ENCODE measurements at places on chromosomes 6 and 20.

DNA sequence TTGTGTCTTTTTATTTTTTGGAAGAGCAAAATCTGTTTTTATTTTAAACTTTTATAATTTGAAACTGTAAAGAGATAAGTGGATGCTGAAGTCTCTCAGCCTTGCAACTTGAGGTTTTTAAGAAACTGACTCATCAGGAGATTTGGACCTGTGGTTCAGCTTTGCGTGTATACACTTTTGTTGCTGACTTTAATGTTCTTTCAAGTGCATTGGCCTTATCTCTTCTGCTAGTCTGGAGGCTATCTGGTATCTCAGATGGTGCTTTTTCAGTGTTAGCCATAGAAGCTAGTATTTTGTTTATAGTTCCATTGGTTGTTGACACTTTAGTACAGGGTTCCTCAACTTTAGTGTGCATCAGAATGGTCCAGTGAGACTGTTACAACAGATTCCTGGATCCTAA is 504.0 kb upstream of the SPTLC3 start:
- no peaks in the 10 kb centered on the region for H3K4me1 ChIP-seq
- no peaks in the 10 kb centered on the region for H3K36me3 ChIP-seq
- H3K27ac ChIP-seq = no peak overlapping the region
- no peaks in the 10 kb centered on the region for H3K27me3 ChIP-seq
- no peak for DNase-seq

DNA sequence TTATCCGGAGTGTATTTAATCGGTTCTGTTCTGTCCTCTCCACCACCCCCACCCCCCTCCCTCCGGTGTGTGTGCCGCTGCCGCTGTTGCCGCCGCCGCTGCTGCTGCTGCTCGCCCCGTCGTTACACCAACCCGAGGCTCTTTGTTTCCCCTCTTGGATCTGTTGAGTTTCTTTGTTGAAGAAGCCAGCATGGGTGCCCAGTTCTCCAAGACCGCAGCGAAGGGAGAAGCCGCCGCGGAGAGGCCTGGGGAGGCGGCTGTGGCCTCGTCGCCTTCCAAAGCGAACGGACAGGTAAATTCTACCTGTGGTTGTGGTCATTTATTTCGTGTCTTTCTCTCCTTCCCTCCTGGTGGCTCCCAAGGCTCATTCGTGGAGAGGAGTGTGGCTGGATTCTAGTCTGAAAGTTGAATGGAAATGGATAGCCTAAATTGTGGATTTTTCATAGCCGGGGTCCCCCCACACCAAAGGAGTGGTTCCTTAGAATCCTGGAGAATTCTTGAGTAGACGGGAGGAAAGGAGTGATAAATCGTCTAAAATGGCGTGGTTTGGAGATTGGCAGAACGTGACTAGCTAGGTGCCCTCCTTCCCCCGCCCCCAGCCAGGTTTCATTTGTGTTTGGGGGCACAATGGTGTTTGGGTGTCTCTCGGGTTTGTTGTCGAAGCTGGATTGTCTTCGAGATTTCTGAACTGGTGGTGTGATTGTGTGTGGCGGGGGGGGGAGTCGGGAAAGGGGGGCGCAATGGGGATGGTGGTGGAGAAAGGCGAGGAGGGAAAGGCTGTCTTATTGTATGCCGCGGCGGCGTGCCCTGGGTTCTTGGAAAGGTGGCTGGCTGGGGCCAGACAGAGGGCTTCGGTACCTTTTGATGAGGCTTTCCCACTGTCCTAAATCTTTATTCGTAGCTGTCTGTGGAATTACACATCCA is 673 bp downstream of the MARCKS start:
- peak; percentile 69 for DNase-seq
- H3K36me3 ChIP-seq = peaks cover 5% of the 10 kb centered on the region
- H3K27ac ChIP-seq = no peak overlapping the region
- H3K4me3 ChIP-seq = no peak overlapping the region

DNA sequence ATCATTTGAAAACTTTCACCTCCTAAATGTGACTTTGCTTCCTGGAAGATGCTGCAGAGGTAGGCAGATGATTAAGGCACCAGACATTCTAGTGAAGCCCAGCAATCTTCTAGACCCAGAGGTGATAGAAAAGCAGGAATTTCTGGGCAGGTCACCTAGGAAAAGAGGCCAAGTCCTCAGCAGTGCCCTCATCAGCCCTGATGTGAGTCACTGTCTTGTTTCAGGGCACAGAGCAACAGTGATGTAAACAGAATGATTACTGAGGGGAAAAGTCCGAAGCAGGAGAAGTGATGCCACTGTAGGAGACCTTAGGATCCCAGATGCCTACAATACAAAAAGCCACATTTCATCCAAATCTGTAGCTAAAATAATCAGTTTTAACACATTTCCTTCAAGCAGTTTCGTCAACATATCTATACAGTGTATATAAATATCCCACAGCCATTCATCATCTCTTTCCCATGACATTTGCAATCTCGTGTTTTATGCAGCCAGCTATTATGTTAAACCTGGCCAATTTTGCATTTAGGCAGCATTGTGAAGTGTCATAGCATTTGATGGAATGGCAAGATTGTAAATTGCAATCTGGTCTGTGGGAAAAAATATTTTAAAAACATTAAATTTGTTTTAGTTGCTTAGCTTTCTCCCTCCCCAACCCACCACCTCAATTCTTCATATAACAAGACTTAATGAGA is 401.2 kb upstream of the RNF217 start:
- H3K4me1 ChIP-seq = no peaks in the 10 kb centered on the region
- H3K27me3 ChIP-seq = no peaks in the 10 kb centered on the region
- no peak overlapping the region for H3K27ac ChIP-seq
- no peak overlapping the region for H3K4me3 ChIP-seq

DNA sequence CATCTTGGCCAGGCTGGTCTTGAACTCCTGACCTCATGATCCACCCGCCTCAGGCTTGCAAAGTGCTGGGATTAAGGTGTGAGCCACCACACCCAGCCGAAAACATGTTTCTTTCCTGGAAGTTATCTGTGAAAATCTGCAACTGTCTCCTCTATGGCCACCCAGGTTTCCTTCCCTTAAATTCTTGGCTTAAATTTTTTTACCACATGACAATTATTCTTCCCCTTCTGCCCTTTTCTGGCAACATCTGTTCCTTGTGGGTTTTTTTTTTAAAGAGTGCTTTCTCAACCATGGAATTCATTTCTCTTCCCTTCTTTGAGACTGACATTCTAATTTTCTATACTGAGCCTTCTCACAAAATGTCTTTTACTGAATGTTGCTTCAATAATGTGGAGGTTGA is 59.6 kb downstream of the DOK5 start:
- peaks cover 1% of the 10 kb centered on the region for H3K27me3 ChIP-seq
- no peaks in the 10 kb centered on the region for H3K36me3 ChIP-seq
- no peak for DNase-seq
- no peaks in the 10 kb centered on the region for H3K4me1 ChIP-seq
- H3K27ac ChIP-seq = no peak overlapping the region
- no peak overlapping the region for H3K4me3 ChIP-seq

DNA sequence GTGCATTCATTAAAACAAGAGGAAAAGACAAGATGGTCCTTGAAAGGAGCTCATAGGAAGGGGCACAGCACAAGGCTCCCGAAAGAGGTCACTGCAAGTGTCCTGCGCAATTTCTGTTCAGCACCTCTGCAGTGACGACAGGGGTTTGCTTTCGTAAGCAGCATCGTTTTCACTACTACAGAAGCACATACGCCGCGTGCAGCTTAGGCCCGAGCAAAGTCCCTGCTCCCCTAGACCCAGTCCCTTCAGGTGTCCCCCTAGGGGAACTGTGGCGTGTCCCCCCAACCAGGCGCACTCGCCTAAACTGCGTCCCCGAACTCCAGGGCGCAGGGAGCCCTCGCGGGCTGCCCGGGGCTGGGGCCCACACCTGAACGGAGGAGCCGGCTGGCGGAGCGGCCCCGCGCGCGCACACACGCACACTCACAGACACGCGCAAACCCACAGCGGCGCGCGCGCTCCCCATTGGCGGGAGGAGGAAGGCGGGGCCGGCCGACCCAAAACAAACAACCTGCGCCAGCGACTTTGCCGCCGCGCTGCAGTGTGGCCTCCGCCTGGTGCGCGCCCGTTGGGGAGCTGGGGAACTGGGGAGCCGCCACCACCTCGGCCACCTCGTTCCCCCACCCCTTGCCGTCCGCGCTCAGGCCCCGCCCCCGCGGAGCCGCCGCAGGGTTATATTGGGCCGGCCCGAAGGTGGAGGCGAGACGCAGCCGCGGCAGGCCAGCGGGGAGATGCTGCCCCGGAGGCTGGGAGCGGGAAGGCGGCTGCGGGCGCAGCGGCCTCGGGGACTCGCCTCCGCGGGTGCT is at the start of gene FOXQ1:
FOXQ1 (plus strand) TSS at position 699 of the 803 bp plus-strand sequence. CDS start 607 bp downstream, outside the sequence.
- peak within 1 kb of the TSS; percentile 73 for H3K4me3 ChIP-seq
- peaks cover 19% of the 10 kb centered on the region for H3K4me1 ChIP-seq
- peaks cover 3% of the 10 kb centered on the region for H3K36me3 ChIP-seq
- no peak for DNase-seq
- H3K27ac ChIP-seq = no peak within 1 kb of the TSS

DNA sequence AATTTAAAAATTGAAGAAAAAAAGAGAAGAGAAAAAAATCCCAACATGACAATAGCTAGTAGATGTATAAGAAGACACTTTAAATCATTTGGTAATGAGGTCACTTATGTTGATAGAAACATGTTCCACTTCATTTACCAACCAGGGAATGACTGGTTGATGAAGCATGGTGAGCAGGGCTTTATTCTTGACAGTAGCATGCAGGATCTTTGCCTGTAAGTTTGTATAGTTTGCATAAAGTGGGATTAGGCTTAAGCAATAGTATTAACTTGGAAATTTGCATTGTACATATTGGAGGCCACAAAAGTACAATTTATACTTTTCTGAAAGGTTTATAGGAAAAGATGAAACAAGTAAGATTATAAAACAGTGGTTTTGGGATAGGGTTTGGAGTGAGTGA is 67.0 kb downstream of the NOX3 start:
- peaks cover 3% of the 10 kb centered on the region for H3K27me3 ChIP-seq
- H3K27ac ChIP-seq = no peak overlapping the region
- no peak overlapping the region for H3K4me3 ChIP-seq
- peaks cover 6% of the 10 kb centered on the region for H3K4me1 ChIP-seq
- H3K36me3 ChIP-seq = peaks cover 7% of the 10 kb centered on the region
- DNase-seq = no peak

- peaks cover 1% of the 10 kb centered on the region for H3K36me3 ChIP-seq
- DNase-seq = no peak
- peaks cover 9% of the 10 kb centered on the region for H3K4me1 ChIP-seq
These were observed 36.6 kb downstream of the SIRPA start for GRCh38 chr20:1931830-1932229.

GRCh38 chr20:13525225-13525940 is 113.3 kb downstream of the TASP1 start:
- DNase-seq = no peak
- H3K36me3 ChIP-seq = peaks cover 36% of the 10 kb centered on the region
- no peak overlapping the region for H3K4me3 ChIP-seq
- H3K27me3 ChIP-seq = no peaks in the 10 kb centered on the region
- H3K4me1 ChIP-seq = no peaks in the 10 kb centered on the region
- no peak overlapping the region for H3K27ac ChIP-seq
